Airway epithelial cell (primary cell): ENCODE measurements at places on chromosomes 12 and 14. TPM values are rescaled to one million over a fixed set of nuclear protein-coding genes. Genes with fewer than 3 reads are reported as not detected.

The SDR9C7 gene
- 4.5 and 5.1 TPM in 2 replicates for total RNA-seq

The C3AR1 gene
- total RNA-seq, result not detected in 2 replicates

The USP44 gene
- total RNA-seq, result 0.14 TPM in 1 of 2 replicates, not detected in the other

The KLRC1 gene
- total RNA-seq, result 0.98 TPM in 1 of 2 replicates, not detected in the other

The SLCO1B1 gene
- not detected in 2 replicates for total RNA-seq

The NAV3 gene
- 0.74 and 3.0 TPM in 2 replicates for total RNA-seq

The TAS2R43 gene
- total RNA-seq, result 0.28 TPM in 1 of 2 replicates, not detected in the other

The ATL1 gene
- total RNA-seq, result 1.6 and 2.7 TPM in 2 replicates

The TAS2R31 gene
- 0.99 TPM in 1 of 2 replicates, not detected in the other for total RNA-seq

The RAN gene
- 391 and 582 TPM in 2 replicates for total RNA-seq

The RHOJ gene
- total RNA-seq, result 0.21 TPM in 1 of 2 replicates, not detected in the other

The WNT1 gene
- not detected in 2 replicates for total RNA-seq

The SLC39A5 gene
- total RNA-seq, result not detected in 2 replicates

The LMNTD1 gene
- total RNA-seq, result not detected in 2 replicates

The WSCD2 gene
- 0.28 TPM in 1 of 2 replicates, not detected in the other for total RNA-seq
